ENCODE measurements at places on chromosomes 12 and 14. TPM values are rescaled to one million over a fixed set of nuclear protein-coding genes. Genes with fewer than 3 reads are reported as not detected.
A peak's percentile ranks its signal among the peaks of the same experiment; 100 is the strongest.

GRCh38 chr14:68233101-68233784 is 413.7 kb downstream of the RAD51B start:
- no peaks in the 10 kb centered on the region for H3K27me3 ChIP-seq
- H3K36me3 ChIP-seq = no peaks in the 10 kb centered on the region
- no peak overlapping the region for H3K27ac ChIP-seq
- no peak for DNase-seq
- no peak overlapping the region for H3K4me3 ChIP-seq

- peaks cover 43% of the 10 kb centered on the region for H3K36me3 ChIP-seq
- no peak overlapping the region for H3K4me3 ChIP-seq
- no peaks in the 10 kb centered on the region for H3K4me1 ChIP-seq
- no peak overlapping the region for H3K27ac ChIP-seq
Measured at GRCh38 chr14:55350461-55350860, 61.2 kb downstream of the ATG14 start.

- no peak overlapping the region for H3K4me3 ChIP-seq
- H3K4me1 ChIP-seq = no peaks in the 10 kb centered on the region
- H3K36me3 ChIP-seq = no peaks in the 10 kb centered on the region
- no peaks in the 10 kb centered on the region for H3K27me3 ChIP-seq
- DNase-seq = no peak
Measured at GRCh38 chr12:67430708-67431335, 161.7 kb downstream of the CAND1 start.

GRCh38 chr12:119964929-119965328 is 24.1 kb upstream of the BICDL1 start:
- H3K27ac ChIP-seq = no peak overlapping the region
- peaks cover 24% of the 10 kb centered on the region for H3K27me3 ChIP-seq
- H3K36me3 ChIP-seq = no peaks in the 10 kb centered on the region
- DNase-seq = no peak

- no peak for DNase-seq
- no peaks in the 10 kb centered on the region for H3K4me1 ChIP-seq
- no peak overlapping the region for H3K27ac ChIP-seq
- H3K4me3 ChIP-seq = no peak overlapping the region
Measured at GRCh38 chr12:89414322-89414721, 62.0 kb upstream of the DUSP6 start.

DNA sequence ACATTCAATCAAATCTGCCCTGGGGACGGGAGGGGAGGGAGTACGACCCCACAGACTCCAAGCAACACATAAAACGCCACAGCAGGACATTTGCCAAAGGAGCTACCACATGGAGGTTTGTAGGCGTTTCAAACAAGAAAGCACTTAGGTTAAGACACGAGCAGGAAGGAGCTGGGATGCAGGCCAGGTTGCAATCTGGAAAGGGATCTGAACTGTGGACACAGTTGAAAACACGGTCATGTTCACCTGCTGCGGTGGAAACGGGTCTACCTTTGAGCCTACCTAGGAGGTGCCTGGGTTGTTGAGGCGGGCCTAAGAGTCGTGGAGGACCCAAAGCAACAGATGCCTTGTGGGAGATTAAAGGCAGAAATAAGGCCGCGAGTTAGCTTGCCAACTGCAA is 18.4 kb downstream of the PRKAB1 start:
- no peaks in the 10 kb centered on the region for H3K27me3 ChIP-seq
- H3K27ac ChIP-seq = no peak overlapping the region
- no peak overlapping the region for H3K4me3 ChIP-seq
- H3K4me1 ChIP-seq = no peaks in the 10 kb centered on the region
- no peak for DNase-seq

GRCh38 chr12:81088221-81088620 is 10.3 kb downstream of the ACSS3 start:
- DNase-seq = no peak
- H3K4me3 ChIP-seq = no peak overlapping the region
- no peaks in the 10 kb centered on the region for H3K4me1 ChIP-seq
- H3K27ac ChIP-seq = no peak overlapping the region

DNA sequence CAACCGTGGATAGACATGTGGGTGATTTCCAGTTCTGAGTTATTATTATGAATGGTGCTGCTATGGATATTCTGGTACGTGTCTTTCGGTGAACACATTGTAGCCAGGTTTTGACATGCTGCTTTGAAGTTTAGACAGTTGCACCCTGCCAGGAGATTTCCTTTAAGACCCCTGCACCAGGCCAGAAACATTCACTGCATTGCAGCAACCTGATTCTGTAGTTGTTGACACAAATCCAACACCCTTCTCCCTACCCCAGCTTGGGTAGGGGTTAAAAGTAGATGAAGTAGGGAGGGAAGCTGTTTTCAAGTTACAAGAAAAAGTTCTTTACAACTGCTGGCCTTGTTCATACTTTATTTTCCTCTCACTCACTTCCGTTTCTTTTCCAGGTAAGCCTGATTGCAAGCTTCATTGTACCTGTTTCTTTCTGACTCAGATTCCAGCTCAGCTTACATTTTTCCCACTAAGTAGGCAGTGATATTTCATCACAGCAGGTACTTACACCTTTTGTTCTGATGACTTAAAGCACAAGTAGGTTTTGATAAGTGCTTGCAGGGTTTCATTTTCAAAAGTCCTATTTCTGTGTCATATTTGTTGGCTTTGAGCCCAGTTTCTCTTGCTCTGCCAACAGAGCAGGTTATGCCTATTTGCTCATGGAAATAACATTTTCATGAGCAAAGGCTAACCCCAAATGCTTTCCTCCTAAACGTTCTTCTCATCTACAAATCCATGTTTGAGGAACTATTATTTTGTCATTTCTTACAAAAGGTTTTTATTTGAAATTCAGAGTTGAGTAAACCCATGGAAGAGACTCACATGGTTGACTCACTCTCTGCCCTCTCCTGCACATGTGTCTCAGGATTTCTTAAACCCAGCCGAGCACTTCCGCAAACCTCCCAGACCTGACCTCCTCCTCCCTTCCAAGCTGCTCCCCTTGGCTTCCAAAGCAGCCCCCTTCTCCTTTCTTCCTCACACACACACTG is 12.1 kb upstream of the LTA4H start:
- no peaks in the 10 kb centered on the region for H3K27me3 ChIP-seq
- no peak overlapping the region for H3K4me3 ChIP-seq
- H3K27ac ChIP-seq = no peak overlapping the region
- DNase-seq = no peak
- no peaks in the 10 kb centered on the region for H3K4me1 ChIP-seq

- H3K4me3 ChIP-seq = no peak overlapping the region
- H3K27me3 ChIP-seq = no peaks in the 10 kb centered on the region
- no peak overlapping the region for H3K27ac ChIP-seq
- H3K36me3 ChIP-seq = no peaks in the 10 kb centered on the region
Measured at GRCh38 chr12:29792853-29793252, 9.1 kb upstream of the TMTC1 start.

DNA sequence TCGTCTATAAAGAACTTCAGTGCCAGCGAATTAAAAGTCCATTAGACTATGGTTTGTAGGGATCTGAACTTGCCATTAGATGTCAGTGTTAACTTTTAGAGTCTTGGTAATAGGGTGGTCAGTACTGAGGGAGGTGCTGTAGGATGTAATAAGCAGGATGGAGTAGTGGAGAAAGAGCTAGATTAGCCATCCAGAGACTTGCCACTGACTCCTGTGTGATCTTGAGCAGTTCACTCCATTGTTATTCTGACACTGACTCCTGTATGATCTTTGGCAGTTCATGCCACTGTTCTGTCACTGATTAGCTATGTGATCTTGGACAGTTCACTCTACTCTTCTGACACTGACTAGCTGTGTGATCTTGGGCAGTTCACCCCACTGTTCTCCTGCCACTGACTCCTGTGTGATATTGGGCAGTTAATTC is 133.6 kb downstream of the TTLL5 start:
- no peaks in the 10 kb centered on the region for H3K36me3 ChIP-seq
- DNase-seq = no peak
- H3K4me1 ChIP-seq = no peaks in the 10 kb centered on the region
- H3K4me3 ChIP-seq = no peak overlapping the region
- H3K27ac ChIP-seq = no peak overlapping the region
- no peaks in the 10 kb centered on the region for H3K27me3 ChIP-seq

GRCh38 chr12:79925492-79925891 is 9.4 kb downstream of the PPP1R12A start:
- H3K4me1 ChIP-seq = no peaks in the 10 kb centered on the region
- DNase-seq = no peak
- H3K4me3 ChIP-seq = no peak overlapping the region
- no peak overlapping the region for H3K27ac ChIP-seq

DNA sequence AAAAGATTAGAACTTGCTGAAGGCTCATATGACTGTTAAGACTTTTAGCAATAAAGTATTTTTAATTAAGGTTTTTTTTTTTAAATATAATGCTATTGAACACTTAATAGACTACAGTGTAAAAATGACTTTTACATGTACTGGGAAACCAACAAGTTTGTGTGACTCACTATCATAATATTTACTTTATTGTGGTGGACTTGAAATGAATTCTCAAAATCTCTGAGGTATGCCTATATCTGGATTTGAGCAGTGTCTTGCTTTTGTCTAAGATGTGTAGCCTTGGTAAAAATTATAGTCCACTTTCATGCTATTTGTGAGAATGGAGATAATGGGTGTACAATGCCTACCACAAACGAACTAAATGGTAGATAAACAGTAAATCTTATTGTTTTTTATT is 33.9 kb upstream of the NAV3 start:
- no peaks in the 10 kb centered on the region for H3K27me3 ChIP-seq
- no peaks in the 10 kb centered on the region for H3K36me3 ChIP-seq
- no peak overlapping the region for H3K4me3 ChIP-seq
- DNase-seq = no peak
- H3K27ac ChIP-seq = no peak overlapping the region

- DNase-seq = no peak
- H3K36me3 ChIP-seq = no peaks in the 10 kb centered on the region
- H3K4me3 ChIP-seq = no peak overlapping the region
- no peaks in the 10 kb centered on the region for H3K27me3 ChIP-seq
- no peaks in the 10 kb centered on the region for H3K4me1 ChIP-seq
Measured at GRCh38 chr12:43493261-43493797, 58.7 kb downstream of the ADAMTS20 start.

- H3K27me3 ChIP-seq = no peaks in the 10 kb centered on the region
- H3K27ac ChIP-seq = no peak overlapping the region
- H3K36me3 ChIP-seq = no peaks in the 10 kb centered on the region
- DNase-seq = no peak
Measured at GRCh38 chr12:48194799-48195201, 8.3 kb downstream of the OR10AD1 start.

GRCh38 chr12:46207644-46208043 is 61.2 kb downstream of the SLC38A1 start:
- no peak overlapping the region for H3K27ac ChIP-seq
- H3K4me3 ChIP-seq = no peak overlapping the region
- H3K4me1 ChIP-seq = no peaks in the 10 kb centered on the region
- H3K27me3 ChIP-seq = no peaks in the 10 kb centered on the region

- no peak for DNase-seq
- H3K36me3 ChIP-seq = no peaks in the 10 kb centered on the region
- H3K4me1 ChIP-seq = no peaks in the 10 kb centered on the region
- H3K27ac ChIP-seq = no peak overlapping the region
- H3K27me3 ChIP-seq = no peaks in the 10 kb centered on the region
Measured at GRCh38 chr12:67633708-67634107, 14.8 kb upstream of the DYRK2 start.

DNA sequence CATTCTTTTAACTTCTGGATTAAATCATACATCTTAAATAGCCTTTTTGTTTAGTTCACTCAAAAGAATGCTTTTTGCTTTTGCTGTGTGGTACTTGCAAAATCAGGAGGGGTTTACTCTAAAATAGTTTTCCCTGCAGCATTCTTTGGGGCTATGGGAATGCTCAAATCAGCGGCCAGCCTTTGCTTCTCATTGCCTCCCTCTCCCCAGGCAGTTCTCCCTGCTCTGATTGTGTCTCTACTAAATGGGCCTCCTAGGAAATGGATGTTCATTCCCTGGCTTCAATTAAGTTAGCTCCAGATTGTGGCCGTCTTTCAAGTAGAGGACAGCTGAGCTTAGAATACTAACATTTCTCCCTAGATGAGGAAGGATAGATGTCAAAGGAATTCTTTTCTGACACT is 4.4 kb downstream of the TULP3 start:
- no peaks in the 10 kb centered on the region for H3K36me3 ChIP-seq
- no peaks in the 10 kb centered on the region for H3K27me3 ChIP-seq
- no peak for DNase-seq

DNA sequence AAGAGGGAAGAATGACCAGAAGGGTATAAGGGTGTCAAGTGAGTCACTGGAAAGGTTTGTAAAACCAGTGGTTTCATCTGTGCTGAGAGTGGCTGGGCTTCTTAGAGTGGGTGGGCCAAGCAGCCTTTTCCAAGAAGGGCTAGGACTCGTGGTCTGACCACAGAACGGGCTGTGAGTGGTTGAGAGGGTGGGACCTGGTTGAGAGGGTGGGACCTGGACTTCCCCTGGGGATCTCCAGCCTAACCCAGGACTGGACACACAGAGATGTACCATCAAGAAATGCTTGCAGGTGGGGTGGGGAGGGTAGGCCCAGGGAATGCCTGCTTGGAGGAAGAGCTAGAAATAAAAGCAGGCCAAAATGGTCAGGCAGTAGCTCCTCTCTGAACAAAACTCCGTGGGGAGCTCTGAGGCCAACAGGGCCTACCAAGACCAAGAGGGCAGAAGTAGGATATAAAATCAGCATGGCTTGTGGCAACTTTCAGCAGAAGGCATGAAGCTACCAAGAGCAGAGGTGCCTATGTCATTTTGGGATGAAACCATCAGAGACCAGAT is 140.5 kb downstream of the FOXN3 start:
- no peaks in the 10 kb centered on the region for H3K4me1 ChIP-seq
- no peak for DNase-seq
- no peaks in the 10 kb centered on the region for H3K36me3 ChIP-seq

DNA sequence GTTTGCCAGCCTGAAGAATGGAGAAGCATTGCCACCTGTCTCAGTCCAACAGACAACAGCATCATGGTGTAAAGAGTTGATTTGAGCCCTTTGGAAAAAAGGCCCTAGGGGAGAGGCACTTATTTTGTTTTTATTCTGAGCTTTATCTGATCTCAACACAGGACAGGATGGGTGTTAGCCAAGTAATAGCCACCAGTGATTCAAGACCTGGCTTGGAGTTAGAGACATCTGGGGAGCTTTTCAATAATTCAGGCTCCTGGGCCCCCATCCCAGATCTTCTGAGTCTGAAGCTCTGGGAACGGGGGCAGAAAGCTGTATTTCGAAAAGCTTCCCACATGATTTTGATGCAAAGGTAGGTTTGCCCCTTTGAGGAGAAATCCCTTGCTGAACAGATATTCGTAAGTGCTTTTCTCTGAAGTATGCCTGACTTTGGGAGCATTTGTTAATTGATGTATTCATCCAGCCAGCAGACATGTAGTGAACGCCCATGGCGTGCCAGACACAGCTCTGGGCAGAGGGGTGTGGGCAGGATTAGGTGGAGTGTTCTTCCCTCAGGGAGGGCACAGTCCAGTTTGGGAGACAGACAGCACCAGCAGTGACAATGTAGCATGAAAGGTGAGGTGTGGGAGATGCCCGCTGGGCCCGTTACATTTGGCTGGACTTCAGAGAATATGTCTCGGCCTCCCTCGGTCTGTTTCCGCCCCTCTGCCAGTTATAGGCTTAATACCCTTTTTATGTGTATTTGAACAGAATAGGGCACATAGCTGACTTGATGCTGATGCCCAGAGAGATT is 72.5 kb downstream of the TSPAN9 start:
- no peak overlapping the region for H3K4me3 ChIP-seq
- H3K4me1 ChIP-seq = no peaks in the 10 kb centered on the region
- no peak for DNase-seq
- no peaks in the 10 kb centered on the region for H3K36me3 ChIP-seq
- H3K27ac ChIP-seq = no peak overlapping the region
- H3K27me3 ChIP-seq = peaks cover 43% of the 10 kb centered on the region

GRCh38 chr12:49358483-49359141 is 8.7 kb upstream of the SPATS2 start:
- peak; percentile 75 for DNase-seq
- H3K4me1 ChIP-seq = no peaks in the 10 kb centered on the region

Gene TMPRSS12
- not detected for total RNA-seq

Gene CMA1
- not detected for total RNA-seq

Gene NDUFA12
- 163 TPM for total RNA-seq

Gene PPP4R4
- not detected for total RNA-seq

Gene RPL10L
- total RNA-seq = not detected

Gene SRRM4
- total RNA-seq = not detected
